Pulmonary artery endothelial cell (primary cell): ENCODE measurements at places on chromosomes 5 and 9. TPM values are rescaled to one million over a fixed set of nuclear protein-coding genes. Genes with fewer than 3 reads are reported as not detected.

DNA sequence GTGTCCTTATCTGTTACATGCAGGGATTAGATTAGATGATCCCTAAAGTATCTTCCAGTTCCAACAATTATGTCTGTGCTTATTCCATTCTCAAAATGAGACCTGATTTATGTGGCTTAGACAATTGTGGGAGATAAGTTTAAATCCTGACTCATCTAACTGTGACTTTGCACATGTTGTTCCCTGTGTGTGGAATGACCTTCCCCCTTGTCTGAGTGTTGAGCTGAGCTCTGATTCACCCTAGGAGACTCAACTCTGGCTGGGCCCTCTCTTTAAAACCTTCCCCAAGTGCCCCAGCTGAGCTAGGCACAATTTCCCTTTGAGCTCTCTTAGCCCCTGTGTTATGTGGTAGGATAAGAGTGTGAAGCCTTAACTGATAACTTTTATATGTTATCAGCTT, 118.9 kb upstream of the ELL2 start:
- DNase-seq = no peak

GRCh38 chr5:83488821-83489220, 17.3 kb downstream of the VCAN start:
- DNase-seq = no peak

GRCh38 chr9:129476821-129477611, 143.9 kb downstream of the C9orf50 start:
- no peak for DNase-seq

DNA sequence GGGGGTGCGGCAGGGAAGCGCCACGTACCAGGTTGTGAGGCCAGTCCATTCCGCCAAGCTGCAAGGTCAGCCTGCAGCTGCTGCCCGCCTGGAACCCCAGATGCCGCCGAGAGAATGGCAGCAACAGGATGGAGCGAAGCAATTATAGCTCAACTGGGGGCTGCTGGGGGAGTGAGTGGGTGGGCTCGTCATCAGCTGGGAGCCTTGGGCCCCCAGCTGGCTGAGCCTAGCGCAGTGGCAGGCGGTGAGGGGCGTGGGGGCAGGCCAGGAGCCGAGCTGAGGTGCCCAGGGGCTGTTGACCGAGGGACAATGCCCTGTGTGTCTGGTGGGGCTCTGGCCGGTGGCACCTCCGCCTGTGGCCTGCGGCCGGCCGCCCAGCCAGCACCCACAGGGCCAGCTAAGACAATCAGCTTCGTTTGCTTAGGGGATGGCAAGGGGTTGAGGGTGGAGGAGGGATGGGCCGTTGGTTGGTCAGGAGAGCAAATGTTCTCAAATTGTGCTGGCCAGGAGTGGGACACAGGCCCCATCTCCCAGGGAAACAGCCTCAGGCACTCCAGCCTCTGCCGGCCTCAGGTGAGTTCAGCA, at the start of gene IL17B:
IL17B (minus strand) TSS at position 116 of the 585 bp plus-strand sequence; CDS start at position 49, 67 bp downstream.
- no peak for DNase-seq

DNA sequence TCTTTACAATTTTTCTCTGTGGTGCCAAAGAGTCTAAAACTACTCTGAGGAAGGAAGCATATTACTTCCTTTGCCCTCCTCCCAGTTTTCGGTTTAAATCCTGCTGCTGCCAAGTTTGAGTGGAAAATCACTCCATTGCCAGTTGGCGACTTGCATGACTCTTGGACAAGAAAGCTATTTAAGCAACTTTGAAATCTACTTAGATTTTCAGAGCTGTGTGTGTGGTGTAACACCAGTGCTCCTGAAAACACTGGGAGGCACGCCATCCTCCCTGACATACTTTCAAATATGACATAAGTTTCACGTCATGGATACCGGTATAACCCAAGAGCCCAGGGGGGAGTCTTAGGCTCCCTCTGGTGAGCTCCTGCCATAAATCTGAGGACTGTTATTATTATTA, 83.5 kb upstream of the RIOK2 start:
- DNase-seq = no peak

- no peak for DNase-seq
Measured at GRCh38 chr5:93018461-93018860, 562.6 kb downstream of the NR2F1-AS1 start.

The C5orf15 gene
- 27.2 and 36.3 TPM in 2 replicates for total RNA-seq

The SOX30 gene
- not detected in 2 replicates for total RNA-seq

The RPL35 gene
- 1,491 and 1,946 TPM in 2 replicates for total RNA-seq
